ENCODE measurements at places on chromosomes 12 and 14. TPM values are rescaled to one million over a fixed set of nuclear protein-coding genes. Genes with fewer than 3 reads are reported as not detected.
A peak's percentile ranks its signal among the peaks of the same experiment; 100 is the strongest.

- DNase-seq: no peak
Measured at GRCh38 chr14:53183611-53184010, 30.5 kb upstream of the DDHD1 start.

DNA sequence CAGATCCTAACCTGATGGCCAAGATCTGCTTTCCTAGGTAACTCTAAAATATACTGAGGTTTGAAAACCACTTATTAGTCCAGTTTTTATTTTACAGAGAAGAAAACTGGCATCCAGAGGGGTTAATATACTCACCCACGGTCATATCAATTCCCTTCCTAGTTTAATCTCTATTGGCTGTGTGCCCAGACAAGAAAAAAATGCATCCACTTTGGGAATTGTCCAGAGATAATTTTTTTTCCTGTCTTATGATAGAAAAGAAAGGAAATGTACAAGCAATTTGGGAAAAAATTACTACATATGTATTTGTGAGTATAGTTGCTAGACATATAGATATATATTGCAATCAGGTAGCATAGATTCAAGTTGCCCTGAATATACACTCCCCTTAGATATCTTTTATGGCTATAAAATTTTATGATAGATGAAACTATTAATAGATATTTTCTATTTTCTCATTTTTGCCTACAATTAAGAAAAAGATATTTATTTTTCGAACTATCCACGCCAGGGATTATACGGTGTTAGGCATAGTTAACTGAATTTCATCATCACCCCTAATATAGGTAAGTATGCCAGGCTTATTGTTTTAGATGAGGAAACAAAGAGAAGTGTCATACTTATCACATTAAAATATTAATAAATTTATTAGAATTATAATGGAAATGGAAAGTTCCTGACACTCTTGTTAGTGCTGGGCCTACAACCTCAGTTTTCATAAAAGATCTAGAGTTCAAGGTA is 100.5 kb upstream of the SLC38A2 start:
- peak; percentile 82 for DNase-seq

GRCh38 chr12:25264862-25265261 is 14.1 kb upstream of the KRAS start:
- no peak for DNase-seq

GRCh38 chr14:66041582-66041981 is 444.6 kb upstream of the CCDC196 start:
- DNase-seq: no peak

GRCh38 chr12:913919-914698 is 35.4 kb downstream of the RAD52 start:
- DNase-seq: no peak

- DNase-seq: peak; percentile 90
Measured at GRCh38 chr12:14284184-14284722, 81.2 kb upstream of the ATF7IP start.

DNA sequence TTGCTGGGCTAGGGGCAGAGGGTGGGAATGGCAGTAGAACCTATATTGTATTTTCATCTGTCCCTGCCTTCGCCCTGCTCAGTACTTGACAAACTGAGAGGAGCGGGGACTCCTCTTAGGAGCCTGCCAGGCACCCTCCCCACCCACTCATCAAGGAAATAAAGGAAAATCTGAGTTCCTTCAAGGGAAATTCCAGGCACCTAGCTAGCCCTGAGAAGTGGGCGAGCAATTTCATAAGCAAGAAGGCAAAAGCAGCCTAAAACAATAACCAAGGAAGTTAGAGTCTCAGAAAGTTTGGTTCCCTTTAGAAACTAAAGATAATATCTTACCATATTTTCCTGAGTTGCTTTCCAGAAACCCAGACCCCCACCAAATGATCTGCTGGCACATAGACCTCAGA is 10.6 kb upstream of the PLEKHD1 start:
- no peak for DNase-seq

GRCh38 chr12:6909421-6910145 is 4.8 kb upstream of the ENO2 start:
- DNase-seq: no peak

GRCh38 chr12:48157889-48158370 is 615 bp upstream of the ASB8 start:
- no peak for DNase-seq

GRCh38 chr14:81245771-81246170 is 25.0 kb upstream of the GTF2A1 start:
- DNase-seq: peak; percentile 22

DNA sequence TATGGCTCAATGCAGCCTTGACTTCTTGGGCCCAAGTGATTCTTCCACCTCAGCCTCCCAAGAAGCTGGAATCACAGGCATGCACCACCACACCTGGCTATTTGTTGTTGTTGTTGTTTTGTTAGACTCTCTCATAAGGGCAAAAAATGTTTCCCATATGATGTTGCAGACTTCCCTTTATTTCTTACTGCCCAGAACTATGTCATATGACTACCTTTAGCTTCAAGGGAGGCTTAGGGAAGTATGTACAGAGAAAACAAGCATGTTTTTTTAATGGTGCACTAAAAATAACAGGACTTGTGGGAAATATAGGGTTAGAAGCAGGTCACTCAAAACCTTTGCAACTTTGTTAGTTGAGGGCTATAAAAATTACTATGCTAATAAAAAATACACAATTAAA is 4.3 kb upstream of the GPR19 start:
- no peak for DNase-seq

- no peak for DNase-seq
Measured at GRCh38 chr14:97251491-97252155, 454.4 kb downstream of the VRK1 start.

DNA sequence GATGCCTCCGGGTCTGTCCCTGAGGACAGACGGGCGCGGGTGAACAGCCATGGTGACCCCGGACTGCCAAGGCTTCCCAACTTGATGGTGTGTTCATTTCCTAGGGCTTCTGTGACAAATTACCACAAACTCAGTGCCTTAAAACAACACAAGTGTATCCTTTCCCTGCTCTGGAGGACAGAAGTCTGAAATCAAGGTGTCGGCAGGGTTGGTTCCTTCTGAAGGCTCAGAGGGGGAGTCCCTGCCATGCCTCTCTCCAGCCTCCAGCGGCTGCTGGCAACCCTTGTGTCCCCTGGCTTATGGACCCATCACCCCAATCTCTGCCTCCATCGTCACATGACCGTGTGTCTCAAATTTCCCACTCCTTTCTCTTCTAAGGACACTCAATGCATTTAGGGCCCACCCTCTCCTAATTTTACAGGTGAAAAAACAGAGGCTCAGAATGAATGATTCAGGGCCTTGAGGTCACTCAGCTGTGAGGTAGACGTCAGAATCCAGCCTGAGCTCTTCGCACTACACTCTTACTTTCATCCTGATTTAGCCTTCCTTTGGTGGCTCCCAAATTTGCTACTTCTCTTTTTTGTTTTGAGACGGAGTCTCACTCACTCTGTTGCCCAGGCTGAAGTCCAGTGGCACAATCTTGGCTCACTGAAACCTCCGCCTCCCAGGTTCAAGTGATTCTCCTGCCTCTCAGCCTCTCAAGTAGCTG is 45.4 kb downstream of the VCPKMT start:
- DNase-seq: no peak

DNA sequence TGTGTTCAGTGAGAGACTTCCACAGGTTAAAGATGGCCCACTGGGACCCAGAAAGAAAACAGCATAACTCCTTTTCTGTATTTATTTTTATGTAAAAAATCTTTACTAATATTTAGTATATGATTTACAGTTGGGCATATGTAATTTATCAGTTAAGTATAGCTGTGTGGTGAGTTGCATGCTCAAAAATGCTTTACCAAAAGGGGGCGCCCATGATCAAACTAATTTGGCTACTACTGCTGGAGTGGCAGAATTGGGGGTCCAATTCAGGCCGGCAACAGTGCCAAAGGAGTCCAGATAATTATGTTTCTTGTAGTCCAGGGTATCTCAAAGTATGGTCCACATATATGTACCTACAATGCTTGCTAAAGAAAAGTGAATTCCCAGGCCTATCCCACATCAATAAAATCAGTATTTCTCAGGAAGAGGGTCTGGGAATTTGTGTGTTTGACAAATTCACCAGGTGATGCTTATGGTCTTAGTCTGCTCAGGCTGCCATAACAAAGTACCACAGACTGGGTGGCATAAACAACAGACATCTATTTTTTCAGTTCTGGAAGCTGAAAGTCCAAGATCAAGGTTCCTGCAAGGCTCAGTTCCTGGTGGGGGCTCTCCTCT is 152.0 kb downstream of the KTN1 start:
- DNase-seq: peak; percentile 45

DNA sequence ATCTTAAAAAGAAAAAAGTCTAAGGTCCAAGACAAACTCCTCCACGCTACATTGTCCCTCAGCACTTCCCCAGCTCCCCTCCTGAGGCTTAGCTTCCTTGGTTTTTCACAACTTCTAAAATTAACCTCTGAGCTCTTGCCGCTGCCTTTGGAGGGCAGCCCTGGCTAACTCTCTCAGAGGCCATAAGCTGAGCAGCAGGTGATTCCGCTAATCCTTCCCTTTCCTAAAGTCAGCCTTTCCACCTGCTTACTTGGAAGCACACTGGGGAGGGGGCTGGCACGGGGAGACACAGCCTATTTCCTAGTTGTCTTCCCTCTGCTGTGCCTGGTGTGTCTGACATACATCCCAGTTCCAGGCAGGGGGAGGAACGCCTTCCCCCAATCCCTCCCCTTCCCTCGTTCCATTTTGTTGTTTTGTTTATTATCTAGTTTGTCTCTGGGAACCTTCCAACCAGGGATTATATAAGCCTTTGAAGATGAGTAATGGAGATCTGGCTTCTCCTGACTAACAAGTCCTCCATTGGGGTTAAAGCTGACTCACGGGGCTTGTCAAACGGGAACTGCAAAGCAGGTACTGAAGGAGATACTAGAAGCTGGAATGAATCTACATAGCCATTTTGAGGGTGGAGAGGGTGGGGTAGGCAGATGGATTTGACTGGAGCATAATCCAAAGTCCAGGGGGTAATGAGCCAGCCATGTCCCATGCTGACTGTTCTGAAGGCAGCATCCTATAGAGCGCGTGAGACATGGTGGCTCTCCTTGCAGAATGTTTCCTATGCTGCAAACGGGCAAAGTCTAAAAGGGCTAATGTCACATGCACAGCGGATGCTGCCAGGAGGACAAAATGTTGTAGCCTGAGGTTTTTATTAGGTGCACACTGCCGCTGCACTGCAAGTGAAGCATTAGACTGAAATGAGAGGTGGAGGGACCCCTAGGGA is 230.8 kb downstream of the FOXN3 start:
- peak; percentile 77 for DNase-seq

GRCh38 chr12:3578557-3578956 is 87.6 kb downstream of the PRMT8 start:
- DNase-seq: no peak

- no peak for DNase-seq
Measured at GRCh38 chr12:104275689-104276088, 27.9 kb upstream of the EID3 start.

- DNase-seq: peak; percentile 62
Measured at GRCh38 chr12:52346593-52346992, 20.7 kb downstream of the KRT85 start.

DDX11 gene
- 36.6 TPM for total RNA-seq

CLEC2A gene
- total RNA-seq: not detected

KRT74 gene
- 0.10 TPM for total RNA-seq

FRMD6 gene
- 100 TPM for total RNA-seq

RDH16 gene
- 1.3 TPM for total RNA-seq

TAS2R42 gene
- not detected for total RNA-seq

TSPAN8 gene
- total RNA-seq: 0.51 TPM
